ENCODE measurements at places on chromosomes 7 and 10.

DNA sequence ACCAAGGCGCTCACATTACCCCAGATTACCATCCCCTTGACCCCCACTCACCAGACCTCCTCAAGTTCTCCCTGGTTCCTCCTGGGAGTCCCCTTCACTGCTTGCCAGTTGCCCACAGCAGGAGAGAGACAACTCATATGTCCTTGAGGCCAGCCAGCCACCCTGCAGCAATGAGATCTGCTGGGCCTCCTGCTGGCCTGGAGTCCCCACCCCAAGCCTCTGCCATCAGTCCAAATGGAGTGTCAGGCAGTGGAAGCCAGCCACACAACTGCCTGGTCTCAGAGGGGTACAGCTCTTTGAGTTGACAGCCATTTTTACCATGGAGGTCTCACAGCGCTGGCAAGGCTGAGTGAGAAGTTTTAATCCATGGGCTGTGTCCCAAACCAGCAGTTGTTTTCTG lies 53.0 kb upstream of the EXOC4 start:
- DNase-seq, result no peak

- no peak for DNase-seq
Measured at GRCh38 chr7:17916786-17917185, 23.5 kb downstream of the SNX13 start.

DNA sequence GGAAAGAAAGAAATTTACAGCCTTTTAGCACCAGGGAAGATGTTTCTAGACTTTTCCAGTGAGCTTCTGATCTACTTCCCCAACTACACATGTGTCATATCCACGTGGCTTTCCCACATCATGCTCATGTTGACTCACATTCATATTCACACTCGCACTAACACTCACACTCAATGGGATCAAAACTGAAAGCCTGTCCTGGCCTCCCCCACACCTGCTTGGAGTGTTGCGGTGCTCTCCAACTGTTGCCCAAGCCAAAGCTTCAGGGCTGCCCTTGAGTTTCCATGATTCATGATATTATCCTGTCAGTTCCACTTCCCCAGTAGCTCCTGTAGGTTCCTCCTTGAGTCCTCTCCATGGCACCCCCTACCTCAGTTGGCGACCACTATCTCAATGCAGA lies 444.4 kb downstream of the GATA3 start:
- no peak for DNase-seq

DNA sequence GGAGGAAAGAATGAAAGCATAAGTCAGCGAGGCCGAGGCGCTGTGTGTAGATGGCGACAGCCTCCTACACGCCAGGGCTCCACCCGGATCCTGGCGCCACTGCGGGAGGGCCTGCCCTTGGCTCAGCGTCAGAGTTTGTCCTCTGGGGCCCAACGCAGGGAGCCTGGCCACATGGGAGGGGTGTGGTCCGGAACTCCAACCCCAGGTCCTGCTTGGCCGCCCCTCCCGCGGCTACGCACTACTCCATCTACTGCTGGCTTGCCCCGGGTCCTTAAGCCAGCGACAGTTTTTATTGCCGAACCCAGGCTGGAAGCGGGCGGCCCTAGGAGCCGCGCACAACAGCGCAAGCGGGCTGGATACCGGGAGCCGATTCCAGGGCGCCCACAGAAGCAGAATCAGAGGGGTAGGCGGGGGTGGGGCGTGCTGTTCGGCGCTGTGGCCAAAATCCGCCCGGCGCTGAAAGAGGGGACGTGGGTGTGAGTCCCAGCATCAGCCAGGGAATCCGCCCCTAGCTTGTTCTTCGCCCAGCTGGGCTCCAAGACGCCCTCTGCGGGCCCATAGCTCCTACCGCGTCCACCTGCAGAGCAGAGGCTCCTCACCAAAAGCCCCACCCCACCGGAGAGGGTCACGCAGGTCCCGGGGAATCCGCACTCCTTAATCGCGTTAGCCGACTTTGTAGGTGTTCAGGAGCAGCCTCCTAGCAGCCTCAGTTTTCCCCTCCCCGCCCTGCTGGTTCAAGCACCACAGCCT lies 4.5 kb downstream of the KAZALD1 start:
- no peak for DNase-seq

- no peak for DNase-seq
Measured at GRCh38 chr10:74206746-74207145, 55.7 kb downstream of the ADK start.

- no peak for DNase-seq
Measured at GRCh38 chr7:2792235-2792634, 51.9 kb downstream of the GNA12 start.
